ENCODE measurements at places on chromosomes 11 and 22.

DNA sequence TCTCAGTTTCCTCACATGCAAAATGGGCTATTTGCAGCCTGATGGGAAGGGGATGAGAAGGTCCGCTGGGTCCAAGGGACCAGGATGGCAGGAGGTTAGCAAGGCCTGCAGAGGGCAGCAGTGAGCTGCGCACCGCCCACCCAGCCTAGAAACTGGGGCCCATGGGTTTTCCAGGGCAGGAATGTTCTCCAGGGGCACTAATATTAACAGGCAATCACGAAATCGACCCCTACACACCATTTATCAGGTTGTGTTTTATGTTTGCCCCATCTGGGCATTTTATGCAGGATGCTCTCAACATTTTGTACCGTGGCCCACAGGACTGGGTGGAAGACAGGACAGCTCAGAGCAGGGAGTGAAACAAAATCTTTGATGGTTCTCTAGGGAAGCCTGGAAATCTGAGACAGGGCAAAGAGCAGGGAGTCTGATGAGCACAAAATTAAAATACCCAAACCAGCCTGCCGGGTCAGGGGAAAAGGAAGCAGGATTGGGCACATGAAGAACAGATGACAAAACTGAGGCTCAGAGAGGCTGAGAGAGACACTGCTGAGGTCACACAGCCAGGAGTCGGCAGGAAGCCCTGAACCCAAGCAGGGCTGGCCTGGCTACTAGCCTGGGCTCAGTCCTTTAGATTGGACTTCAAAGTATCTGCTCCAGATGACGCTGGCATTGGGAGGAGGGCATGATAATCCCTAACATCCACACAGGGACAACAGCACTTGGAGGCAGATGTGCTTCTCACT is 1.6 kb upstream of the BCR start:
- H3K27ac ChIP-seq: no peak overlapping the region
- H3K4me1 ChIP-seq: peaks cover 78% of the 10 kb centered on the region
- H3K36me3 ChIP-seq: no peaks in the 10 kb centered on the region
- no peak overlapping the region for H3K4me3 ChIP-seq
- H3K27me3 ChIP-seq: no peaks in the 10 kb centered on the region

DNA sequence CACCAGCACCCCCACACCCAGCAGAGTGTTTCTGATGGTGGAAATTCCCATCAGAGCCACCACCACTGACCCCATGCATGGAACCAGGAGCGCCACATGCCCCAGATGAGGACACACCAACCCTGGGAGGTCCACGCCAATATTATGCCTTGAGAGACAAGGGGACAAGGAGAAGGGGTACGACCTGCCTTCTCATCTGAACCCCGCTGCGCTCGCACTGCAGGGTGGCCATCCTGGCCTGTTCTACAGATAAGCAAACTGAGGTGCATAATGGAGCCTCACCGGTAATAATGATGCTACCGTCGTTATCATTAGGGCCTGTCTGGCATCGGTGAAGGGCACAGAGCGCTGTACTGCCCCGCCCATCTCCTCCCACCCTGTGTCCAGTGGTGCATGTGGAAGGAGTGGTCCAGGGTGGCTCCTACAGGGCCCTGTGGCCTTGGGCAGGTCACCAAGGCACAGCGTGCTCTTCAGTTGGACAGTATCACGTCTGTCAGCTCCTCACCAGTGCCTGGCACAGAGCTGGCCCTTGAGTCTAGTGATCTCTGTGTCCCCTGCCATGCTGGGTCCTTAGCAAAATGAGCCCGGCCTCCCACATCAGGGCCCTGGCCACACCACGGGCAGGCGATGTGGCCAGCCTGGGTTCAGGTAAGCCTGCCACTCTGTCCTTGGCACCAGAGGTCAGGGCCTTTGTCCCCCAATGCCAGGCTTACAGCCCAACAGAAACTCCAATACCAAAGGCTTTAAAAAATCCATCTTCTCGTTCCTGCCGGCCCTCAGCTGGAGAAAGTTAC is 92.2 kb downstream of the PHF21B start:
- no peaks in the 10 kb centered on the region for H3K4me1 ChIP-seq
- no peaks in the 10 kb centered on the region for H3K27me3 ChIP-seq
- DNase-seq: no peak
- H3K4me3 ChIP-seq: no peak overlapping the region
- H3K27ac ChIP-seq: no peak overlapping the region

GRCh38 chr11:112511271-112511670 is 250.6 kb upstream of the PLET1 start:
- no peak overlapping the region for H3K4me3 ChIP-seq
- no peaks in the 10 kb centered on the region for H3K4me1 ChIP-seq
- H3K36me3 ChIP-seq: no peaks in the 10 kb centered on the region

DNA sequence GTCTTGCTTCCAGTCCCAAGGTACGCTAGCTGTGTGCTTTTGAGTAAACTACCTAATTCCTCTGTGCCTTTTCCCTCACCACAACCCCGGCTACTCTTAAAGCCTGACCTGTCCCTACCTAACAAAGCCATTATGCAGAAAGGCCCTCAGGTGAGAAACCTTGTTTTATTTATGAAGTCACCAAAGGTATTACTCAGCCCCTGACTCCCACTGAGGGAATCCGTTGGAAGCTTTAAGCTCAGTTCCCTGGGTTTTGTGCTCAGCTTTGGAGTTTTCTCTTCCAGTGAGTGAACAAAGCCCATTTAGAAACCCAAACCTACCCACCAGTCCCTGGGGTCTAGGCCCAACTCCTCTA is 90.9 kb downstream of the APIP start:
- H3K4me1 ChIP-seq: peaks cover 2% of the 10 kb centered on the region
- no peaks in the 10 kb centered on the region for H3K36me3 ChIP-seq
- no peak overlapping the region for H3K4me3 ChIP-seq
- DNase-seq: no peak

DNA sequence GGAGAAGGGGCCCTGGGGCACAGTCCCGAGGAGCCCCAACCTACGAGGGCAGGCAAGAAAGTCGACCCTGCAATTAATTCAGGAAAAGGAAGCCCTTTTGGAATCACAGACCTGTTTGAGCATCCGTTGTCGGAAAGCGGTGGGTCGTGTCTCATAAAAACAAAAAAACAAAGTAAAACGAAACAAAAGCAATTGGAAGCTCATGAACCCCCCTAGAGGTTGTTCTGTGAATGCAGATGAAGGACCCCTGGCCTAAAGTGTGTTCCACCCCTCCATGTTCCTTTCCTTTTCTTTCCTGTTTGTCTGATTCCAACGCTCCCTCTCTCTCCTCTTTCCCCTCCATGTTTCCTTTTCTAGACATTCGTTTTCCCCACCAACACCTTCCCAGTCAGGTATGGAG is 203.7 kb downstream of the GRIK4 start:
- no peak overlapping the region for H3K27ac ChIP-seq
- no peaks in the 10 kb centered on the region for H3K36me3 ChIP-seq
- H3K27me3 ChIP-seq: peaks cover 10% of the 10 kb centered on the region
- DNase-seq: no peak
- no peaks in the 10 kb centered on the region for H3K4me1 ChIP-seq

GRCh38 chr11:128890543-128891368 is at the start of gene KCNJ5:
KCNJ5 (plus strand) TSS chr11:128891356; CDS start chr11:128911274, 19,918 bp downstream.
- no peaks in the 10 kb centered on the region for H3K36me3 ChIP-seq
- peak within 1 kb of the TSS; percentile 42 for H3K4me3 ChIP-seq
- DNase-seq: no peak
- peaks cover 18% of the 10 kb centered on the region for H3K4me1 ChIP-seq
- H3K27ac ChIP-seq: no peak within 1 kb of the TSS
- H3K27me3 ChIP-seq: peaks cover 41% of the 10 kb centered on the region

DNA sequence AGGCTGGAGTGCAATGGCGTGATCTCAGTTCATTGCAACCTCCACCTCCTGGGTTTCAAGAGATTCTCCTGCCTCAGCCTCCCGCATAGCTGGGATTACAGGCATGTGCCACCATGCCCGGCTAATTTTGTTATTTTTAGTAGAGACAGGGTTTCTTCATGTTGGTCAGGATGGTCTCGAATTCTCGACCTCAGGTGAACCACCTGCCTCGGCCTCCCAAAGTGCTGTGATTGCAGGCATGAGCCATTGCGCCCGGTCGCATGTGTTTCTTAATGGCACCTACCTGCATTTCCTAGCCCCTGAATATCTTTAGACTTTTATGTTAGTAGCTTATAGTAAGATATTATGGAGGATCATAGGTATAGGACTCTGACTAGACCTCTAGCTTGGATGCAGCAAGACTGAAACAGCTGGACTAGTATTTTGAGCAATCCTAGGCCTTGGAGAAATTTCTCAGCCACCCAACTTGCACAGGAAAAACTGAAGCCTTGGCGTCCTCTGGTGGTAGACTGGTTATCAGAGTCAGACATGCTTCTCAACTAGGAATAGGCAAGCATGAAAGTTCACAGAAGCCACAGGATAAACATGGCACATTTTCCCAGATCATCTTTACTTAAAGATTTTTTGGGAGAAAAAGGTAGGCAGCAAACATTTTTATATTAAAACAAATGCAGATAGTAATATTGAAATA is 22.7 kb upstream of the C1QTNF4 start:
- peaks cover 2% of the 10 kb centered on the region for H3K4me1 ChIP-seq
- DNase-seq: no peak
- no peak overlapping the region for H3K27ac ChIP-seq
- H3K36me3 ChIP-seq: peaks cover 22% of the 10 kb centered on the region

DNA sequence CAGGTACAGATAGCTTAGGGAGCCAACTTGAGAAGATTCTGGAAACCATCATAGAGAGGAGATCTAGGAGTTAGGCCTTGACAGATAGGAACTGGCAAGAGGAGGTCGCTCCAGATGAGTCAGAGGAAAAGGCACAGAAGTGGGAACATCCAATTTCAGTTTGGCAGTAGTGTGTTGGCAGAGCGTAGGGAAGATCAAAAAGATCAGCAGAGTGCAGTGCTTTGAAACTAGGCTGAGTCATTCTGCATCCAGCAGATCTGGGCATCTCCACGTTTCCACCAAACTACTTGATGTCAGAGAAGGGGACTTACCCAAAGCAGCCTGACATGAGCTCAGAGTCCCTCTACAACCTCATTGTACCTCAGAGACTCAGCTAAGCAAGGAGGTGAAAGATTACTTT is 58.5 kb downstream of the GAB4 start:
- H3K4me1 ChIP-seq: no peaks in the 10 kb centered on the region
- H3K4me3 ChIP-seq: no peak overlapping the region
- H3K36me3 ChIP-seq: no peaks in the 10 kb centered on the region
- DNase-seq: no peak

GRCh38 chr11:62880231-62880802 is 379 bp upstream of the SLC3A2 start:
- no peaks in the 10 kb centered on the region for H3K27me3 ChIP-seq
- no peak for DNase-seq
- peaks cover 30% of the 10 kb centered on the region for H3K36me3 ChIP-seq

GRCh38 chr22:19975707-19976035 is 34.1 kb upstream of the TXNRD2 start:
- peaks cover 12% of the 10 kb centered on the region for H3K4me1 ChIP-seq
- no peak overlapping the region for H3K4me3 ChIP-seq
- H3K27ac ChIP-seq: no peak overlapping the region
- no peaks in the 10 kb centered on the region for H3K27me3 ChIP-seq
- DNase-seq: no peak

DNA sequence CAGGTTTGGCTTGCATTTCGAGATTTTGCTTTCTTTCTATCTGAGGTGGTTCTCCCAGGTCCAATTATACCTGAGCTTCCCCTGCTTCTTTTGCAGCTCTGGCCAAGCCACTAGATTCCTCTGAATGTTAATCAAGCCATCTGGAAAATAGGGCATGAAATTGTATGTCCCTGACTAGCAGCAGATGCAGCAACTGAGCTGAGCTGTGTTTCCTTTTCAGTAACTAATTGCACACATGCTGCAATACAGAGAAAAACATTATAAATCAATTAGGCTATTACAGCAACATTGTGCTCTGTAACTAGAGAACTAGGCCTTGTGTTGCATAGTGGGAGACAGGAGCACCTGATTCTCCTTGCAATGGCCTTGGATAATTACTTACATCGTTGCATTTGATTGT is 408.3 kb downstream of the ETS1 start:
- H3K36me3 ChIP-seq: no peaks in the 10 kb centered on the region
- H3K4me3 ChIP-seq: no peak overlapping the region
- no peak for DNase-seq
- H3K4me1 ChIP-seq: no peaks in the 10 kb centered on the region
- H3K27me3 ChIP-seq: no peaks in the 10 kb centered on the region

- no peaks in the 10 kb centered on the region for H3K27me3 ChIP-seq
- no peak overlapping the region for H3K27ac ChIP-seq
- no peaks in the 10 kb centered on the region for H3K4me1 ChIP-seq
- H3K4me3 ChIP-seq: no peak overlapping the region
- H3K36me3 ChIP-seq: no peaks in the 10 kb centered on the region
These were observed 13.1 kb upstream of the SERPING1 start for GRCh38 chr11:57584341-57584740.

GRCh38 chr11:8315463-8315862 is 51.8 kb upstream of the LMO1 start:
- no peak overlapping the region for H3K4me3 ChIP-seq
- H3K27ac ChIP-seq: no peak overlapping the region
- H3K36me3 ChIP-seq: no peaks in the 10 kb centered on the region
- no peaks in the 10 kb centered on the region for H3K4me1 ChIP-seq
- DNase-seq: no peak
- no peaks in the 10 kb centered on the region for H3K27me3 ChIP-seq

DNA sequence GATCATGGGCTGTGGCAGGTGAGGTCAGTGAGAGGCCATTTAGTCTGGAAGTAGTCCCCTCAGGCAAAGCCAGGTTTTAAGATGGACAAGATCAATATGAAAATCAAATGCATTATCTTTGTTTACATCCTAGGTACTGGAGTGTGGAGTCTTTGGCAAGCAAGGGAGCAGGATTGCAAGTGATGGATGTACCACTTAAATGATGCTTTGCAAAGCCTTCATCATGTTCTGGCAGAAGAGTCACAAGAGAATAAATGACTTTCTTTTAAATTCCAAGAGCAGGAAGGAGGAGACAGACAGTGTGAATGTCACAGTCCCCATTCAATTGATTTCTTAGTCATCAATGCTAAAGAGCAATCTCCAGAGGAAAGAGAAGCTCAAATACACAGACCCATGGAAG is 908.3 kb downstream of the FAM181B start:
- no peaks in the 10 kb centered on the region for H3K27me3 ChIP-seq
- no peaks in the 10 kb centered on the region for H3K36me3 ChIP-seq
- H3K27ac ChIP-seq: no peak overlapping the region

DNA sequence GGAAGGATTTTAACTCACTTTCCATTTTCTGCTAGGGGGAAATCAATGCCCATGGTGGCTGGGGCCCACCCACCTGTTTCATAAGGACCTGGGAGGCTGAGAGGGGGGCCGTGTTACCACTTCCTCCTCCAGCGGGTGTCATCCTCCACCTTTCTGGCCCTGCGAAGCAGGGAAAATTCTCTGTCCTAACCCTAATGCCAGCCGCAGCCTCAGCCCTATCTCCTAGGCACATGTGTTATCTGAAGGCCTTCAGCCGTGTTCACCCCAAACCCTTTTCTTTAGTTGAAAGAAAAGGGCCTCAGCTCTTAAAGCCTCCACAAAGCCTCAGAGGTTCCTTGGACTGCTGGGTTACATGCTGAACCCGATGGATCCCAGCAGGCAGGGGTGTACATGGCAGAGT is 55.4 kb upstream of the NECTIN1 start:
- H3K4me3 ChIP-seq: no peak overlapping the region
- H3K27ac ChIP-seq: no peak overlapping the region
- no peaks in the 10 kb centered on the region for H3K4me1 ChIP-seq
- H3K36me3 ChIP-seq: no peaks in the 10 kb centered on the region

- no peak overlapping the region for H3K4me3 ChIP-seq
- no peak overlapping the region for H3K27ac ChIP-seq
- peaks cover 97% of the 10 kb centered on the region for H3K27me3 ChIP-seq
- peaks cover 73% of the 10 kb centered on the region for H3K4me1 ChIP-seq
- no peak for DNase-seq
These were observed 3.1 kb downstream of the PAX6 start for GRCh38 chr11:31807799-31808667.

- no peak for DNase-seq
- no peaks in the 10 kb centered on the region for H3K36me3 ChIP-seq
- H3K27ac ChIP-seq: no peak overlapping the region
These were observed 89.3 kb downstream of the GRIA4 start for GRCh38 chr11:105699203-105699602.

Data from CD4-positive, alpha-beta T cell (primary cell).